ENCODE measurements at places on chromosomes 12 and 14. TPM values are rescaled to one million over a fixed set of nuclear protein-coding genes. Genes with fewer than 3 reads are reported as not detected.

GRCh38 chr12:6423267-6424007 is 21.3 kb upstream of the CD27 start:
- no peaks in the 10 kb centered on the region for H3K36me3 ChIP-seq
- H3K4me1 ChIP-seq: peaks cover 8% of the 10 kb centered on the region
- DNase-seq: peak; percentile 86
- no peaks in the 10 kb centered on the region for H3K27me3 ChIP-seq

GRCh38 chr12:570435-570920 is 92.8 kb downstream of the NINJ2 start:
- peaks cover 17% of the 10 kb centered on the region for H3K4me1 ChIP-seq
- no peaks in the 10 kb centered on the region for H3K36me3 ChIP-seq
- H3K27me3 ChIP-seq: no peaks in the 10 kb centered on the region
- DNase-seq: peak; percentile 92
- H3K27ac ChIP-seq: peak overlapping the region; percentile 95

DNA sequence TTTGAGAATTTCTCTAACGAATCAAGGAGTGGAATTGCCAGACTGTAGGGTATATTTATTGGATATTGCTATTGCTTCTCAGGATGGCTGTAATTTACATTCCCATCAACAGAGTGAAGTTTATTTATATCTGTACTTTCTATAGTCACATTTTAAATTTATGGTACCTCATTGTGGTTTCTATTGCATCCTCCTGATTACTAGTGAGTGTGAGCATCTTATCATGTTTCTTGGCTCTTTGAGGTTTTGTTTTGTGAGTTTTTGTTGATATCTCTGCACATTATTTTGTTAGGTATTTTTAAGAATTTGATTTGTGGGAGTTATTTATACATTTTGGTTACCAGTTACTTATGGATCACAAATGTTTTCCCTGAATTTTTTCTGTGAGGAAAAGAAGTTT is 13.9 kb downstream of the DNM1L start:
- no peaks in the 10 kb centered on the region for H3K36me3 ChIP-seq
- H3K27ac ChIP-seq: no peak overlapping the region
- no peaks in the 10 kb centered on the region for H3K27me3 ChIP-seq
- peaks cover 21% of the 10 kb centered on the region for H3K4me1 ChIP-seq
- no peak for DNase-seq

GRCh38 chr14:101500681-101501080 is 60.6 kb upstream of the DIO3 start:
- peaks cover 12% of the 10 kb centered on the region for H3K27me3 ChIP-seq
- H3K36me3 ChIP-seq: no peaks in the 10 kb centered on the region
- no peak overlapping the region for H3K27ac ChIP-seq
- no peaks in the 10 kb centered on the region for H3K4me1 ChIP-seq

- no peaks in the 10 kb centered on the region for H3K36me3 ChIP-seq
- H3K4me3 ChIP-seq: no peak overlapping the region
- no peaks in the 10 kb centered on the region for H3K4me1 ChIP-seq
Measured at GRCh38 chr12:108390495-108391203, 51.5 kb upstream of the CMKLR1 start.

DNA sequence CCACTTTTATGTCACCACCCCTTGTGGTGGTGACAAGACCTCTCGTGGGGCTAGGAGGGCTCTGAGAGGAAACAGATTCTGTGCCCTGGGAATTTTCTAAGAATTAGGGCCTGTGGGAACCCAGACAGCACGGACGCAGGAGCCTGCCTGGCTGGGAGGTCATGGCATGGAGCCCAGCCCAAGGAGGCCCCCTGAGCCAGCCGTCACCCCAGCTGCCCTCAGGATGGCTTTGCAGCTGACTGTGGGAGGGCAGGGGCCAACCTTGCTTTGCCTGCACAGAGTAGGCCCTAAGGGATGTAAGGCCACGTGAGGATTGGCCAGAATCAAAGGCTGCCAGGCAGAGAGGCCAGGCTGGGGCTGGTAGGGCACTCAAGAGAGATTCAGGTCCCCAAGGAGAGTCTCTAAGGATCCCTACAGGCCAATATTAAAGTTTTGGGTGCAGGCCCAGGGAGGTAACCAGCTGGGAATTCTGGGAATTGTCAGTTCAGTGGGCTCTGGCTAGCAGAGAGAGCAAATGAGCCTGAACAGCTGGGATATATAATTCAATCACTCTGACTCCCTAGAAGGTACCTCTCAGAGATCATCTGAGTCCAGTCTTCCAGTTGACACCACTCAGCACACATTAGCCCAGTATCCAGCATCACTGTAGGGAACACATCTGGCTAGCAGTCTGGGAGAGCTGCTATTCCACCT is 6.4 kb downstream of the LTBP2 start:
- peak; percentile 46 for DNase-seq
- no peaks in the 10 kb centered on the region for H3K27me3 ChIP-seq
- H3K4me3 ChIP-seq: no peak overlapping the region
- no peak overlapping the region for H3K27ac ChIP-seq

DNA sequence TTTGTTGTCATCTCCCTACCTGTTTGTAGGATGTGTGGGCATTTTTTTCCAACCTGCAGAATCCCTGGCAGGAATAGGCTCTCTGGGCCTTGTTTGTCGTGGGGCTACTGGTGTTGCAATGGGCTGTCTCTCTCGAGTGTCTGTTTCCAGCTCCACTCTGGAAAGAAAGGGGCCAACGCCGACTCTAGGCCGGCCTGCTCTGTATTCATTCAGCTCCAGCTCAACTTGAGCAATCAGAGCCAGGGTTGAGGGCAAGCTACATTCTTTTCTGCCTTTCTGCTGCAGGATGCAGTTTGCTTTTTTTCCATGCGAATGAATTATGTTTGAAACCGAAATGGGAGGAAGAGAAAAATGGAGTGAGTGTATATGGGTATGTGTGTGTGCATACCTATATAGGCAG is 2.3 kb downstream of the JDP2 start:
- H3K27me3 ChIP-seq: no peaks in the 10 kb centered on the region
- peak; percentile 76 for DNase-seq
- peak overlapping the region; percentile 75 for H3K27ac ChIP-seq
- H3K4me3 ChIP-seq: peak overlapping the region; percentile 75
- peaks cover 60% of the 10 kb centered on the region for H3K4me1 ChIP-seq

GRCh38 chr12:6826734-6827436 is 1.3 kb upstream of the P3H3 start:
- peaks cover 3% of the 10 kb centered on the region for H3K4me1 ChIP-seq
- H3K36me3 ChIP-seq: no peaks in the 10 kb centered on the region
- no peak overlapping the region for H3K4me3 ChIP-seq
- H3K27ac ChIP-seq: no peak overlapping the region

- H3K27ac ChIP-seq: no peak overlapping the region
- H3K4me1 ChIP-seq: no peaks in the 10 kb centered on the region
- H3K4me3 ChIP-seq: no peak overlapping the region
- H3K27me3 ChIP-seq: peaks cover 2% of the 10 kb centered on the region
Measured at GRCh38 chr12:13275241-13276085, 78.9 kb downstream of the EMP1 start.

DNA sequence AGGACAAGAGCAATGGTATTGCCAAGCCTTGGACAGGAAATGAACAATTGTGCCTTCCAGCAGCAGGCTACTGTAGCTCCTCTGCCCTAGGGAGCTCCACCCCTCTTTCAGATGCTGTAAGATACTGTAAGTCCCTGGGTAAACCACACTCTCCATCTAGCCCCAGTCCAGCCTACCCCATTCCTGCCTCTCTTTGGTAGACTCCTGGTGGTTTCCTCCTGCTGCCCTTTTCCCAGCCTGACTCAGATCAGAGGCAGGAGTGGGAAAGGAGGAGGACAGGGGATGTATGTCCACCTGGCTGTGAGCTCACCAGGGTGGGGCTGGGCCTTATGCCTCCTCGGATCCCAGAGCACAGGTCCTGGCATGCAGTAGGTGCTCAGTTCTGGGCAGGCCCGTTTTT is 174.6 kb downstream of the ESRRB start:
- H3K4me3 ChIP-seq: no peak overlapping the region
- no peaks in the 10 kb centered on the region for H3K27me3 ChIP-seq
- H3K27ac ChIP-seq: no peak overlapping the region
- no peaks in the 10 kb centered on the region for H3K36me3 ChIP-seq
- DNase-seq: no peak

GRCh38 chr12:48716168-48716492 is 377 bp downstream of the CCNT1 start:
- no peaks in the 10 kb centered on the region for H3K27me3 ChIP-seq
- peak overlapping the region; percentile 93 for H3K27ac ChIP-seq
- H3K4me3 ChIP-seq: peak overlapping the region; percentile 77
- peaks cover 26% of the 10 kb centered on the region for H3K4me1 ChIP-seq
- DNase-seq: no peak
- H3K36me3 ChIP-seq: peaks cover 28% of the 10 kb centered on the region

DNA sequence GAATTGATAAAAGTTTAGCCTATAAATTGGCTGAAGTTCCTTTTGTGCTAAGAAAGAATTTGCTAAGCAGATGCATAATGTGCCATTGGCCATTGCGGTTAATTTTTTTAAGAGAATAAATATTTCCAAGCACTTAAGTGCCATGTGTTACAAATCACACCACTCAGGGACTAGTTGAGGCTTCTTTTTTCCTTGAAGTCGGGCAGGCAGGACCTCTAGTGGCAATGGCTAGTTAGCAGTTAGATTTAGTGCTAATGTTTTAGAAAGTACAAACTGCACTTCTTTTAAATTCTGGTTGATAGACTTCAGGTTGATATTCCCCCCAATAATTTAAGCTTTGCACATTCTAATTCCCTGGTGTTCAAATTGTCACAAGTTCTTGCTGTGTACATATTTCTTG is 294.3 kb downstream of the APAF1 start:
- DNase-seq: no peak
- no peak overlapping the region for H3K4me3 ChIP-seq
- no peaks in the 10 kb centered on the region for H3K27me3 ChIP-seq
- no peak overlapping the region for H3K27ac ChIP-seq
- no peaks in the 10 kb centered on the region for H3K4me1 ChIP-seq

GRCh38 chr14:94093418-94093817 is 12.3 kb downstream of the IFI27L1 start:
- H3K27me3 ChIP-seq: no peaks in the 10 kb centered on the region
- H3K27ac ChIP-seq: no peak overlapping the region
- no peak for DNase-seq
- peaks cover 13% of the 10 kb centered on the region for H3K36me3 ChIP-seq
- H3K4me1 ChIP-seq: no peaks in the 10 kb centered on the region
- H3K4me3 ChIP-seq: no peak overlapping the region

GRCh38 chr14:68164711-68165113 is 345.1 kb downstream of the RAD51B start:
- no peak overlapping the region for H3K4me3 ChIP-seq
- DNase-seq: no peak
- H3K27me3 ChIP-seq: no peaks in the 10 kb centered on the region
- H3K36me3 ChIP-seq: no peaks in the 10 kb centered on the region
- H3K4me1 ChIP-seq: peaks cover 16% of the 10 kb centered on the region

DNA sequence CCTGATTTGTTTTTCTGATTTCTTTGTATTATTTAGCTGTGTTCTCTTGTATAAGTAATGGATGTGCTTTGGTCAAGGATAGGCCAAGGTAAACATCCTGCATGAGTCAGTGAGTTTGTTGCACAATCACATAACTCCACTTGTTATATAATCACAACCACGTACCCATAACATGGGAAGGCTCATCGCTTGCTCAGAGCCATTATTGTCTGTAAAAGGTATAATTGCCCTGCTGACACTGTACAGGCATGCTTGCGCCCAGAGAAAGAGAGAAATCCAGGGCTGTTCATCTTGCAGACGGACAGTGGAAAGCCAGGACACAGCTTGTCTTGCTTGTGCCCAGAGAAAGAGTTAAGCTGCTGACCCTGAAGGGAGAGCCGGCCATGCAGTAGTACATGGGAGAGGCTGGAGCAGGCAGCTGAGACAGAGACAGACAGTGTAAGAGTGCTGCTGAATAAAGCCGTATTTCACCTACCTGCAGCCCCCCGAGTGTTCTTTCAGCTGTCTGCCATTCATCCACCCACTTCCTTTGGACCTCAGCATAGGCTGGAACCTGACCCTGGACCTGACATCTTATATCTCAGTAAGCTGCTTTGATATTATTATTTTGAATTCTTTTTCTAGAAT is 174.7 kb upstream of the DAAM1 start:
- no peaks in the 10 kb centered on the region for H3K36me3 ChIP-seq
- no peak overlapping the region for H3K27ac ChIP-seq
- H3K4me1 ChIP-seq: no peaks in the 10 kb centered on the region
- H3K27me3 ChIP-seq: no peaks in the 10 kb centered on the region
- no peak for DNase-seq

- H3K4me3 ChIP-seq: no peak overlapping the region
- peaks cover 4% of the 10 kb centered on the region for H3K4me1 ChIP-seq
- no peak for DNase-seq
- H3K36me3 ChIP-seq: no peaks in the 10 kb centered on the region
- peak overlapping the region; percentile 38 for H3K27ac ChIP-seq
Measured at GRCh38 chr12:92462049-92462448, 240.7 kb upstream of the PLEKHG7 start.

- DNase-seq: no peak
- H3K27ac ChIP-seq: no peak overlapping the region
- H3K27me3 ChIP-seq: no peaks in the 10 kb centered on the region
- H3K4me3 ChIP-seq: no peak overlapping the region
- H3K4me1 ChIP-seq: no peaks in the 10 kb centered on the region
Measured at GRCh38 chr12:105418229-105418628, 87.7 kb downstream of the C12orf75 start.

DNA sequence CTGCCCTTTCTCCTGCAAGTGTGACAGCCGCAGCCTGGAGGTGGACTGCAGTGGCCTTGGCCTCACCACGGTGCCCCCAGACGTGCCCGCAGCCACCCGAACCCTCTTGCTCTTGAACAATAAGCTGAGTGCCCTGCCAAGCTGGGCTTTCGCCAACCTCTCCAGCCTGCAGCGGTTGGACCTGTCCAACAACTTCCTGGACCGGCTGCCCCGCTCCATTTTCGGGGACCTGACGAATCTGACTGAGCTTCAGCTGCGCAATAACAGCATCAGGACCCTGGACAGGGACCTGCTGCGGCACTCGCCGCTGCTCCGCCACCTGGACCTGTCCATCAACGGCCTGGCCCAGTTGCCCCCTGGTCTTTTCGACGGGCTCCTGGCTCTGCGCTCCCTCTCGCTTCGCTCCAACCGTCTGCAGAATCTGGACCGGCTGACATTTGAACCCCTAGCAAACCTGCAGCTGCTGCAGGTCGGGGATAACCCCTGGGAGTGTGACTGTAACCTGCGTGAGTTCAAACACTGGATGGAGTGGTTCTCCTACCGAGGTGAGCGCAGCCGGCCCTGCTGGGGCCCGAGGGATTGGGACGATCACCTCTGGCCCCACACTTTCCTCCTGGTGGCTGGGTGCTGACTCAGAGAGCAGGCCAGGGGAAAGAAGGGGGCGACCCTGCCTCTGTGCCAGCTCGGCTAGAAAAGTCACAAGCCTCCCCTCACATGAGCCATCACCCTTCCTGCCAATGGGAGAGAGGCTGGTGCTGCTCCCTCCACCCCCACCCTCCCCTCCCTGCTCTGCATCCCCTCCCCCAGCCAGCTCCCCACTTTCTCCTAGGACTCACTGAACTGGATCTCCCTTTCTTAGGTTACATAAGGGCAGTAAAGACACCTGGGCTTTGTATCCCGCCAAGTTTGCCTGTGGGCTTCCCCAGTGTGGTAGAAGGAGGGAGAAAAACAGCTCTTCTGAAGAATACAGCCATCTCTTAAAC is 10.9 kb downstream of the LRTM2 start:
- DNase-seq: peak; percentile 71
- H3K4me1 ChIP-seq: no peaks in the 10 kb centered on the region
- no peak overlapping the region for H3K4me3 ChIP-seq
- peaks cover 24% of the 10 kb centered on the region for H3K27me3 ChIP-seq

Gene EIF2S3B
- total RNA-seq: 0.38 TPM

Gene BCL11B
- total RNA-seq: 0.17 TPM

Gene KCNC2
- 1.2 TPM for total RNA-seq

Gene CDH24
- 0.30 TPM for total RNA-seq

Gene DEGS2
- total RNA-seq: not detected

Gene IRAK3
- 3.7 TPM for total RNA-seq

Gene HOXC12
- total RNA-seq: not detected

Gene ADAMTS20
- total RNA-seq: not detected

Gene DICER1
- 40.3 TPM for total RNA-seq

Gene ETNK1
- 13.0 TPM for total RNA-seq
